Left lobe of liver (tissue), 2 donors: ENCODE measurements at places on chromosomes 2 and 18.

DNA sequence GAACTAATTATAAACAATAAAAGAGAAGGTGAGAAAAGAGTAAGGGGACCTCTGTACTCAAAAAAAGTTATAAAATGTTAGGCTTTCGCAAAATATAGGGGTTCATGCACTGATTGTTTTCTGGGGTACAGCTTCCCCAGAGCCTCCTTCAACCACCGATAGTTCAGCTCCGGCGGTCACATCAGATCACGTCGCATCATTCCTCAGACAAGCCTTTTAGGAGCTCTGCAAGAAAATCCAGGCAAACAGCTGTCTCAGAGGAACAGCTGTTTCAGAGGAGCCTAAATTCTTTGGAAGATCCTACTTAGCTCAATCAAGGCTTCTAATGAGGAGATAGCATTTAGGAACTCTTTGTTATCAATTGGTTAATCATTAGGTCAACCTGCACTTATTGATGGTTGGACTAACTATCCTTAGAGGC lies 78.7 kb downstream of the MYCN start:
- DNase-seq: no peak

- no peak for DNase-seq
Measured at GRCh38 chr18:63203497-63203896, 116.1 kb downstream of the BCL2 start.

DNA sequence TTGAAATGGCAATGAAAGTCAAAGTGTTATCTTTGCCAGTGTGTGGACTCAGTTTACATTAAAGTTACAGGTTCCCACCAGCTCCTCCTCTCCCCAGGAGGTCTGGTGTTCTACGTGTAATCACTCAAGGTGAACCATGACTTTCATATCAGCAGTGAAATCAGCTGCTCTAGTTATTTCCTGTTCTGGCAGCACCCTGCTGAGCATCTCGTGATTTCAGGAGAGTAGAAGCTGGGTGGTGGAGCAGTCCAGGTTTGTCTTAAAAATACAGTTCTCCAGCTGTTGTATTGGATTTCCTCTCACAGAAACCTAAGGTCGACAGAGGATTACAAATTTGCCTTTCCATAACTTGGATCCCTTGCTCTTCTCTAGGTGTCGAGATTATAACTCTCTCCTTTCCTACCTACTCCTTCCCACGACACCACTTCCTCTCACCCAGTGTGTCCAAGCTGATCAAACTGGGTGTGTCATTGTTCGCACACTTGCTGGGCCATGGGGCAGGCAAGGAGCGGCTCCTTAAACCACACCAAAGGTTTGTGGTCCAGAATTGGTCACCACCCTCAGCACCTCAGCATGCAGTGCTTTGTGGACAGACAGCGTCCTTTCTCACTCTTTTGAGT lies 13.0 kb upstream of the ARHGAP25 start:
- no peak for DNase-seq

DNA sequence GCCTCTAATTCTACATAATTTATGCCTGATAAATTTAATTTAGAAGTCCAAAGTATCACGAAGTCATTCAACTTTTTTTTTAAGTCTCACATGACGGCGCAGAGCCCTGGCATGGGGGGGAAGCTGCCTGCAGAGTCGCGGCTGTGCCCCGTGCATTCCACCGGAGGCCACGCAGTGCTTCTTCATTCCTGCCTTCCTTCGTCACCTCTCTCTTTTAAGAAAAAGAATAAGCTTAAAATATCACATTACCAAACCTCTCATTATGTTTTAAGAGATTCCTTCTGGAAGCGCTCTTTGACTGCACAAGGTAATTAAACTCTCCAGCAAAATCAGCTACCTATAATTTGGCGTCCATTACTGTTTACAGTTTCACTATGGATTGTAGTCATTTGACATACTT lies 20.3 kb upstream of the KIDINS220 start:
- no peak for DNase-seq

DNA sequence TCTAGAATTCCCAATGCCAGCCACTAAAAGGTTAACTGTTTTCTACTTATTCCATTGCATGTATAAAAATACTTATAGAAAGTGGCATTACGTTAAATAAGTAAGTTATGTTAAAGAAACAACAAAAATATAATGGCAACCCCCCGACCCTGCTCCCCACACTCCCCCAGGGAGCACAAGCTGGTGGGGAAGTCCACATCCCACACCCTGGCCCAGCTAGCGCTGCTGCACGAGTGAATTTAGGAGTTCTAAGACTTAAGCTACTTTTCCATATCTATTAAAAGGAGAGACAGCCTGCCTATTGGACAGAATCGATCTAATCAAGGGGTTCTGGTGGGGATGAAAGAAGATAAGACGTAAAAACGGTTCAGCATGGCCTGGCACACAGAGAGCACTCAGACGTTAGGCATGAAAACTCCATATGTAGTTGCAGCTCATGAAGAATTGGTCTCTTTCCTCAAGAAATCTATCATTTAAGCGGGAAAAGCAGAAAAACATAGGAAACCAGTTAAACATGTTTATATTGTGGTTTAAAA lies 16.6 kb downstream of the HJURP start:
- no peak for DNase-seq

DNA sequence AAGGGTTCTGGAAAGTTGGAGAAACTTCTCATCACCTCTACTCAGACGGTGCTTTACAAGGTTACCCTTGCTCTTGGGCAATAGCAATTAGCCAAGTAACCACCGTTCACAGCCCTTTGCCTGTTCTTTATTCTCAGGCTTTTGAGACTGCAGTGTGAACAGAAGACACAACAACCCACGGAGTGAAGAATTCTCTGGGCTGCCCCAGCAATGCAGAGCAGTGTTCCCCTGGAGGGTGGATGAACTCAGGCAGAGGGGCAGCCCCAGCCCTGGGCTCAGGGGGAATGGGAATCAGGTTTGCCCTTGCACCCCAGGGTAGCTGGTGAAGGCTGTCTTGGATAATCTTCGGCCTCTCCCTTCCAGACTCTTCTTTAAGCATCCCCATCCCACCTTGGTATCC lies 69.1 kb downstream of the MCFD2 start:
- no peak for DNase-seq

DNA sequence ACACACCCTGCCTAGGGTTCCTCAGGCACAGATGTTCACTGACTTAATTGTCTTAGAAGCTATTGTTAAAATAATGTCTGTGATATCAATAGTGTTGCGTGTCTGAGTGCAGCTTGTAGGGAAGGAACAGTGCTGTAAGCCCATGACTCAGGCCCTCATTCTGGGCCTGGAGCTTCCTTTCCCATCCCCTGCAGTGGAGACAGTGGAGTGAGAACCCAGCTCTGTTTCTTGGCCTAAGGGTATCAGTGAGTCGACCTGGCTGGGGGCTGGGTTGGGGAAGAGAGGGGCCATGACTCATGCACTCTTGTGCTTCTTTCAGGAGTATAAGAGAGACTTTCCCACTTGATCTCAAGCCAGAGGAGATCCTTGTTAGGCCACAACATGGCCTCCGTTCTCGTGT lies 106.8 kb downstream of the HRH4 start:
- no peak for DNase-seq

DNA sequence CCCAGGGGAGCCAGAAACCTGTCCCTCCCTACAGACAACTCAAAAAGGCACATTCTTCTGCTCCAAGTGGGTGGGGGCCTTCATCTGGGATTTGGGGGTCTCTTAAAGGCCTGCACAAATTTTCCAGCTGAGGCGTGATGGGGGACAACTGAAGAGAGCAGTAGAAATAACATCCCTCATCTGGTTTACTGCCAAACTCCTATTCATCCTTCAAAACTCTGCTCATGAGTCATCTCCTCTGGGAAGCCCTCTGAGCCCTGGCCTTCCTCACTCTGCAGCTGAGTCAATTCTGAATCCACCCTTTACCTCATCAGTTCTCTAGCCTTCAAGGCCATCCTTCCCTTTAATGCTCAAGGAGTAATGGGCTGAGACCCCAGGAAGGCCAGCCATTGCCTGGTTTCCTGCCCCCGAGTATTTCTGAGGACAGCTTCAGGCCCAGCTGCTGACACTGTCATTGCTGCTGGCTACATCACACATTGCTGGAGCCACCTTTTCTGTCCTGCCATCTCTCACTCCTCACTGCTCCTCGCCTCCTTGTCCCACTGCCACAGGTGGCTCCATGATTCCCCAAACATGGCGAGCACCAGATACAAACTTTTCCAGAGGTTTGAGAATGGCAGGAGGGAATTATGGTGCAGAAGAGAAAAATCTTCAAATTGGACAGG lies 32.2 kb upstream of the GLI2 start:
- DNase-seq: no peak

GRCh38 chr18:69969491-69969890 lies 21.8 kb upstream of the CD226 start:
- no peak for DNase-seq

- no peak for DNase-seq
Measured at GRCh38 chr2:127173057-127173456, 47.0 kb downstream of the CYP27C1 start.

DNA sequence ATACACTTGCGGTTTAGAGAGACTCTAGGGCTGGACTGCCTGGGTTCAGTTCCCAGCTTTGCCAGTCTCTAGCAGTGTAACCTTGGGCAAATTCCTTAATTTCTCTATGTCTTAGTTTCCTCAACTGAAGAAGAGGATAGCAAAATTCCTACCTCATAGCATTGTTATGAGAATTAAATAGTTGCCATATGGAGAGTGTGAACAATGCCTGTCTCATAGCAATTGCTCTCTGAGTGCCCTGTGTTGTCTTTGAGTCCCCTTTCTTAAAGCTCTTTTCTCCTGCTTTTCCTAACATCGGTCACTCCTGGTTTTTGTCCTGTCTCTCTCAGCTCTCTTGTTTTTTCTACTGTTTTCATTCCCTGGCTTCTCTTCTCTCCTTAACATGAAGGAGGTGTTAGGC lies 116.8 kb upstream of the ALPP start:
- no peak for DNase-seq

- DNase-seq: no peak
Measured at GRCh38 chr2:44937688-44938240, 3.7 kb upstream of the SIX3 start.

DNA sequence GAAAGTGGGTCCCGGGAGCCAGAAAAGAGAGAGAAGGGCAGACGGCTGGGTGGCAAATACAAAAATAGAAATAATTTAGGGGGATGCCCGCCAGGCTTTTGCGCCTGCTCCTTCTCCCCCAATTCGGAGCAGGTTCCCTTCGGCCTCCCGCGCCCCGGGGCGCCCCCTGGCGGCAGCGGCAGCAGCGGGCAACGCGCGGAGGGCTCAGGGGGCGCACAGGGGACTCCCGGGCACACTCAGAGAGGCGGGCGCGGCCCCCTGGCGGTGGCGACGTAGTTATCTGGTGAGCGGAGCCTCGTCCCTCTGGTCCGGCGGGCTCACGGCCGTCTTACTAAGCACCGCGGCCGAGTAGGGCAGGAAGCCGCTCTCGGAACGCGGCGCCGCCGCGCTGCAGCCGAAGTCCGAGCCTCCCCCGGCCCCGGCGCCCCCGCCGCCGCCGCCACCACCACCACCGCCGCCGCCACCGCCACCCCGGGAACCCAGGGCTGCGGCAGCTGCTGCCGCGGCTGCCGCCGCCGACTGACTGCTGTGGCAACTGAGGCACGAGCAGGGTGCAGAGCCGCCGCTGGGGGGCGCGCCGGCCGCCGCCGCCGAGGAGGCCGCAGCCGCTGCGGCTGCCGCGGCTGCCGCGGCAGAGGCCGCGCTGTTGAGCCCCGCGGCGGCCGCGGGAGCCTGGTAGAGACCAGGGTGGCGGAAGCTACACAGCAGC lies 3.8 kb downstream of the EVX2 start:
- no peak for DNase-seq

DNA sequence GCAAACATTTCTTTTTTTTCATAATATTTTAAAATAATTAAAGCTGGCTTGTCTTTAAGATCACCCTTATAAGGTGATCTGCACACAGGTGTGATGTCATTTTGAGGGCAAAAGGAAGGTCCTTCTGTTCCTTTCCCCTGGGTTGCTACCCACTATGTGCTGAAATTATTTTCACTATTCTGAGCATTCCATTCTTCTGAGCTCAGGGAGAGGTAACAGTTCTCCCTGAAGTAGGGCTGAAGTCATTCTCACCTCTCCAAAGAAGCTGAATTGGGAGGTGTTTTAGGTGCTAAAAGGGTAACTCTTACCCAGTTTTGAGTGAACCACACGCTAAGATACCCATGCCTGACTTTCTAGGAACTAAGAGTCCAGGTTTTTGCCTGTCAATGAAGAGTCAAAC lies 247.6 kb downstream of the SLC4A3 start:
- DNase-seq: no peak

- no peak for DNase-seq
Measured at GRCh38 chr2:215667585-215668377, 231.9 kb upstream of the FN1 start.

DNA sequence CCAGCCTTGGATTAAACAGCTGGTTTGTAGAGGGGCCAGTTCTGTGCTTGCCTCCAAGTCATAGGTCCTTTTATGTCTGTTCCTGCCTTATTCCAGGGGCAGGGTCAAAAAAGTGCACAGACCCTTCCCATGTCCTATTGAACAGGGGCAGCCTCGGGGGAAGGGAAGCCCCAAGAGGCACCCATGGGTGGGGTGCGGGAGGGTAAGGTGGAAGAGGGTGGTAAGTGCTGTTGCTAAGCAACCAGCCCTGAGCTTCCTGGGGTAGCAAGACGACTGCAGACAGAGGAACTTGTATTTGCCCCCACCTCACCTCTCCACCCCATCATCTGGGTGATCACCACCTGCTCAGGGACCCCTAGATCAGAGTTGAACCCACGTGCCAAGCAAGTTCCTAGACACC lies 7.7 kb downstream of the DNMT3A start:
- no peak for DNase-seq

DNA sequence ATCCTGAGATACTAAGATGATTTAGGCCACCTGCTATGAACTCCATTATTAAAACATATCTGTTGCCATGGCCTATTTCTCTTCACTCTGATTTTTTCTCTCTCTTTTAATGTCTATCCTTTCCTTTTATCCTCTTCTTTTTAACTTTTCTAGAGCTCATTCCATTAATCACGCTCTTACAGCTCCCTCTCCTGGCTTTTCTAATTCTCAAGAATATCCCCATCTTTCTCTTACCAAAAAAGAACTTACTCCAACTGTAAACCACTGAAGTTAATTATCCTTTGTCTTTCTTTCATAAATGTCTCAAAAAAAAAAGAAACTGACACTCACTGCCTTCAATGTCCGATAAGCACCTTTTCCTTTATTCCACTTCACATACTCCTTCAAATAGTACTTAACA lies 7.9 kb downstream of the PPP3R1 start:
- DNase-seq: no peak

DNA sequence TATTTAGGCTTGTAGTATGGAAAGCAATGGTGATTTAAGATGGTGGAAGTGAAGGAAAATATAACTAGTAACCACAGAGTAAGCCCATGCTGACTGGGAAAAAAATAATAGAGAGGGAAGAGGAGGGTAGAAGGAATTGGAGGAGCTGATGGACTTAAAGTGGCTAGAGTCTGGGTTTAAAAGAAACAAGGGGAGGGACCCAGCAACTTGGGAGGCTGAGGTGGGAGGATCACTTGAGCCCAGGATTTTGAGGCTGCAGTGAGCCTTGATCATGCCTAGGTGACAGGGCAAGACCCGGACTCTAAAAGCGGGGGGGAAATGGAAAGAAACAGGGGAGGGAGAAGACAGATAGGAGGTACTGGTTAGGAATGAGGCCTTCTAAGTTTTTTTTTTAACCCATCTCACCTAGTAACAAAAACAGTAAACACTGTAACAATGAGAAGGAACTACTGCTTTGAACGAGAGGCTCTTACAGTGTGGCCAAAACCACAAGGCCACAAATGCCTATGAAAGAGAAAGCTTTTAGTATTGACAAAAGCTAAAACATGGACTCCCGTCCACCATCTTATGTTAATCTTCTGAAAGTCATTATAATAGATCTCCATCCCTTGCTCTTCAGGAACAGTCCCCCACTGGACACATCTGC lies 26.6 kb downstream of the METTL8 start:
- DNase-seq: no peak
